ENCODE measurements at places on chromosomes 12 and 14. TPM values are rescaled to one million over a fixed set of nuclear protein-coding genes. Genes with fewer than 3 reads are reported as not detected.

DNA sequence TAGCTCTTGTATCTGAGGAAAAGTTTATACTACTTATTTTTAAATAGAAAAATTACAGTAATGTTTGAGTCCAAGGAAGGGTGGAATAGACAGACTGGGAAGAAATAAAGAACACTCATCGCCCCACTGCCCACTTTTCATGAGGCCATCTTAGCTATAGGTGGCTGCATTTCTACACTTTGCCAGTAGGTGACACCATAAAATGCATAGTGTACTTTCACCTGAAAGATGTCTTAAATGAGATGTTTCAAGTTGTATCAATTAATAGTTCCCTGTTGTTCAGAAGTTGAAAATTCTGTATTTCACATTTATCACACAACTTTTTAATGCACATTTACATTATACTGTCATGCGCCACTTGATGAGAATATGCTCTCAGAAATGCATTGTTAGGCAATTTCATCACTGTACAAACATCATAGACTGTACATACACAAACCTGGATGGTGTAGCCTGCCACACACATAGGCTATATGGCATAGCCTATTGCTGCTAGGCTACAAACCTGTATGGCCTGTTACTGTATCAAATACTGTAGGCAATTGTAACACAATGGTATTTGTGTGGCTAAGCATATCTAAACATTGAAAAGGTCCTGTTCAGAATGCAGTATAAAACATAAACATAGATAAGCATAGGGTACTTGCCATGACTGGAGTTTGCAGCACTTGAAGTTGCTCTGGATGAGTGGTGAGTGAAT, 27.6 kb downstream of the PMCH start:
- DNase-seq = no peak

ACRBP gene
- 0.11 TPM for total RNA-seq

DNA sequence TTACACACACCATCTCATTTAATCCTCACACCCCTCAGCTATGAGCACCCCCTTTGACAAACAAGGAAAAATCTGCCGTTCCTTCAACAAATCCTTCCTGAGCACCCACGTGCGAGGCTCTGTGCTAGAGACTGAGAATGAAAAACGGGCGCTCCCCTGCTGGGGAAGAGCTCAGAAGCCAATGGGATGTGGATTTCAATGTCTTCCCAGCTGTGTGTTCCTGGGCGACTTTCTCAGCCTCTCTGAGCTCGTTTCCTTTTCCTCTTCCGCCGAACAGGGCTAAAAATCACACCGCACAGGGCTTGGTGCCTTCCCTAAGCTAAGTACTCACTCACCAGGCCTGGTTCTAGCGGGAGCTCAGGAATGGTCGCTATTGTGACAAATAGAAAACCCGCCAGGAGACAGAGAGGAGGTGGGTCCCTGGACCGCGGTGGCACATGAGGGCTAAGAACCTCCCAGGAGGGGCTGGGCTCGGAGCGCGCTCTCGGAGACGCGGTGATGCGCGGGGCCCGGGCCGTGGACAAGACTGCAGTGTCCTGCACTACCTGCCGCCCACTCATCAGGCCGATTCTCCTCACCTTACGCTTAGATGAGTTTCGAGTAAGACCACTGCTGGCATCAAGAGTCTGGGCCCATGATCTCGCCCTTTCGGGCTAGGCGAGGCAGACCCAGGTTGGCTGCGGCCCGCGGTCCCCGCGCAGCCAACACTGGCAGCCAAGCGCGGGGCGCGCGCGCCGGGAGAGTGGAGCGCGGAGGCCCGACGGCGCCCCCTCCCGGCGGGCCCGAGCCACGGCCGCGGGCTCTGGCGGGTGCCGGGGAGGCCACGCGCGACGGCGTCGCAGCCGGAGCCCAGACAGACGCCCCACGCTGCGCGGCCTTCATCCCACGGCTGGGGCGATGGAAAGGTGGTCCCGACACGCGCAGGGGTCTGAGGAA, 17.0 kb downstream of the ZDHHC22 start:
- DNase-seq = no peak

DNA sequence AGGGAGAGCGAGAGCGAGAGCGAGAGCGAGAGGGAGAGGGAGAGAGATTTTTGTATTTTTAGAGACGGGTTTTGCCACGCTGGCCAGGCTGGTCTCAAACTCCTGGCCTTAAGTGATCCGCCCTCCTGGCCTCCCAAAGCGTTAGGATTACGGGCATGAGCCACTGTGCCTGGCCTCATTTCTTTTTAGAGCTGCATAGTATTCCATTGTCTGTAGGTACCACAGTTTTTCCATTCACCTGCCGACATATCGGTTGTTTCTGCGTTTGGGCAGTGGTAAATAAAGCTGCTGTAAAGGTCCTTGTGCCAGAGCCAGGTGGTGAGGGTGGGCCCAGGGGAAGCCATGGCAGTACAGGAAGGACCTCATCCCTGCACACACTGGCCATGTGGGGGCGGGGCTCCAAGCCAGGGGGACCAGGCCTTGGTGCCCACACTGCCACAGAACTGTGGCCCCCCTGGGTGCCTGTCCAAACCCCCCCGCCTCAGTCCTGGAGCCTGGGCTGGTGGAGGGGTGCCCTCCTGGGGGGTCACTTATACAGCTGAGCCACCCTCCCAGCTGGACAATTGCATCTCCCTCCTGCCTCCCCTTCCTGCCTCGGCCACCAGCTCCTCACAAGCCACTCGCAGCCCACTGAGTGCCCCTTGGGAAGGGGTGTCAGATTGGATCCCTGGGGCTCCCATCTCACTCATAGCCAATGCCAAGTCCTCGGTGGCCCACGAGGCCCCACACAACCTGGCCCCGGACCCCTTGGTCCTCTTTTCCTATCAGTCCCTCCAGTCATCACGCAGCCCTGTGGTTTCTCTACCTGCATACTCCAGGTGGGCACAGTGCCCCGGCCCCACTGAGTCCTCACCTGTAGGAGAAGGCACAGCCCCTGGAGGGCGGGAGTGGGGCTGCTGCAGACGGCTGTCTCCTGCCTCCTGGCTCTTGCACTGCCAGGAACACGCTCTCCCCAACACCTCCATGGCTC, 1.7 kb upstream of the PUS1 start:
- DNase-seq = no peak

- no peak for DNase-seq
Measured at GRCh38 chr12:6039894-6040601, 84.4 kb downstream of the VWF start.

- DNase-seq = no peak
Measured at GRCh38 chr12:64085154-64085553, 136.9 kb downstream of the KICS2 start.

DNA sequence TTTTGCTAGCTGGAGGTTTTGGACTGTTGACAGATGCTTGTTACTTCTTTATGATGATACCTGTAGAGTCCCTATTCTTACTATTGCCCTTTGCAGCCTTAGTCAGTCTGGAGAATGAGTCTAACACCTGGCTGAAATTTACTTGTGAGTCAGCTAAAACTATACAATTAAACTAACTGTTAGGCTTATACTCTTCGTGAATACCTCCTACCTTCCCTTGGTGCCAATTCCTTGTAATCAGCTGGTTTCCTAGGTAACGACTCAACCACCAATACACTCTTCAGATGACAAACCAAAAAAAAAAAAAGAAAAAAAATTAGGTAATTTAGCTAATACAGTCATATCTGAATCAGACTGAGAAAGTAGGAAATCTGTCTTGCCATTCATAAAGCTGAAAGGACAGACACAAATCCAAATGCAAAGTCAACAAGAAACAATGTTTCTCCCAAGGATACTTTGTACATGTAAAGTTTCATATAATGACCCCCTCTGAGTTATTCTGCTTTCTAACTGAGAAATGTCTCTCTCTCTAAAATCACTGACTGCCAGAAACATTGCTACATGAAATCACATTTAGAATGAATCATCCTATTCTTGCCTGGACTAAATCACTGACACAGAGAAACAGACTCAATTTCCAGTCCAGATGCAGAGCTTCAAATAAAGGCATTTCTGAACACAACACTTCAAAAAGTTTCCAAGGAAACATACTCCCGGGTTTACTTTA, 56.5 kb upstream of the CDKL1 start:
- no peak for DNase-seq

NUP37 gene
- total RNA-seq = 54.8 TPM

KHNYN gene
- 72.1 TPM for total RNA-seq

CD163L1 gene
- 1.3 TPM for total RNA-seq

GRCh38 chr14:71399057-71399487, 491.8 kb downstream of the PCNX1 start:
- DNase-seq = no peak

- no peak for DNase-seq
Measured at GRCh38 chr12:13197526-13198143, 1.1 kb downstream of the EMP1 start.

- DNase-seq = no peak
Measured at GRCh38 chr14:61609884-61610283, 85.4 kb upstream of the HIF1A start.
